ENCODE measurements at places on chromosomes 2 and 18.

DNA sequence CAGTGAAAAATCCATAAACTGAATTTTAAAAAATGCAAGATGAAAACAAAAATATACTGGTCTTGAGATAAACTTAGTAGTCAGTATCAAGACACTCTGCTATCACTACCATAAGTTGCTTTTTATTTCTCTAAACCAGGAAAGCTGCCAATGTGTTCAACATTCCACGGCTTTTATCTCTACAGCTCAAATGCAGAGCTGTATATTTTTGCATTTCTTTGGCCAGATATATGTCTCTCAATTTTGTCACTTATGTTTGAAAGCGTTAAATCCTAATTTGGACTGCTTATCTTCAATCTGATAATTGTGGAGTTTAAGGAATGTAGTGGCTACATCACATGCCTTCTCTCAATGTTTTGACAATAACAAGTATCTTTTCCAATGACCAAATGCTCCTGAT, 609.5 kb downstream of the EPHA4 start:
- no peak for DNase-seq

DNA sequence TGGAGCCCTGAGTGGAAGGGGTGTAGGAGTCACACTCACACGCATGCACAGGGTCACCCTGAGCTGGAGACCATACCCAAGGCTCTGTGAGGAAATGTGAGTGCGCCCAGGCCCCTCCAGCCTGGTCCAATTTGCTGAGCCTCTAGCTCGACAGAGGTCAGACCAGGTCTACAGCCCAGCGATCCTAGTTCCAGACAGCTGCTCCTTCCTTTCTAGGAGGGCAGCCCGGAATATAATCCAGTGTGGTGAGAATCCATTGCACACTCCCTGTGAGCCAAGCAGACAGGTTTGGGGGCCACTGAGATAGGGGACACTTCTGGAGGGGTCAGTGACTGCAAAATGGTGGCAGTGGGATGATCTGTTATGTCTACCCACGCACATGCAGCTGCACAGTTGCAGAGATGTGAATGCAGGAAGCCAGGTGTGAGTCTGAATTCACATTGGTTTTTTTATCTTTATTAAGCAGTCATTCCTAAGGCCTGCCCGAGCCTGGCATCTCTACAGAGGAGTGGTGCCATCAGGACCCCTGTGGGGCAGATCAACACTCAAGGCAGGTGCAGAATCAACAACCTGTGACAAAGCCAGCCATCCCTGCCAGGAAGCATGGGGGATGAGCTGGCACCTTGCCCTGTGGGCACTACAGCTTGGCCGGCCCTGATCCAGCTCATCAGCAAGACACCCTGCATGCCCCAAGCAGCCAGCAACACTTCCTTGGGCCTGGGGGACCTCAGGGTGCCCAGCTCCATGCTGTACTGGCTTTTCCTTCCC, at the start of gene GPR148:
Gene GPR148 (plus strand): TSS at position 522 of the 768 bp plus-strand sequence. CDS start 82 bp downstream, at position 604.
- no peak for DNase-seq

- no peak for DNase-seq
Observed at GRCh38 chr18:63271881-63272299, 47.7 kb downstream of the BCL2 start.

DNA sequence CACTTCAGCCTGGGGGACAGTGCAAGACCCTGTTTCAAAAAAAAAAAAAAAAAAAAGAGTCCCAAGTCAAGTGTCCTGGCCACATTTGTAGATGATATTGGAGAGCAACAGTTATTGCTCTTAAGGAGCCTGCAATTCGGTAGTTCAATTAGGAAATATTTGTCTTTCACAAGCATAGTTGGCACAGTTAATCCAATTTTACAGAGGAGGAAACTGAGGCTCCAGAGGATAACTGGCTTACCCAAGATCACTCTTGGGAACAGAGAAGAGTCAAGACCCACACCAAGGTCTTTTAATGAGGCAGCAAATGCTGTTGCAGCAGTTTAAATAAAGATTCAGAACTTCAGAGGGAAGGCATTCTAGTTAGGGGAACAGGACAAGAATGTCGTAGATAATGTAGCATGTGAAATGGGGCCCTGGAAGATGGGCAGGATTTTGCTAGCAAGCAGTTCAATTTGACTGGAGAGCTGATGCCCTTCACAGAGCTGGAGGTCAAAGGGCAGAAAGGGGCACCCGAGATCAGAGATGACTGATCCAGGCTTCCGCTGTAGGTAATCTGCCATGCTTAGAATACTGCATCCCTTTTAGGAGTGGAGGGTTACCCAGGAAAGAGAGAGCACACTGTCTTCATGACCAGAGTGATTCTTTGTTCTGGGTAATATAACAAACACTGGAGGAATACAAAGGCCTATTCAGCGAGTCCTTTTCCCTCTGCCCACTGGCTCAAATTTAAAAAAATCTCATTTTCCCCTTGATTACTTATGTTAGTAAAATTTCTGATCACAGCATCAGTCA, 3.0 kb downstream of the NPC1 start:
- no peak for DNase-seq

DNA sequence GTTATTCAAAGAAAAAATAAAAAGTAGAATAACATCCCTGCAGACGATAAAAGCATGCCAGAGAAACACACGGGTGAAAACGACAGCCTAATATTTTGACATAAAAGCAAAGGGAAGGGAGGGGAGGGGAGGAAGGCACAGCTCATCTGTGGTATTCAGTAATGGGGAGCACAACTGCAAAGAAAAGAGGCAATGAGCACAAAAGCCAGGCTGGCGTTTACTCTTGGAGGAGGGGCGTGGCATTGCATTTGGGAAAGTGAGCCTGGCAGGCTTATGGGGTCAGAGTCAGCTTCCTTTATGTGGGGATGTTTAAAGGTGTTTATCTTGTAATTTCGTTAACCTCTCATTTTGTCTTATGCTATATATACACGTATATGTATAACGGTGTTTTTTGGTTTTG, 53.2 kb downstream of the STEAP3 start:
- no peak for DNase-seq

- DNase-seq, result no peak
Observed at GRCh38 chr2:11988691-11989353, 242.4 kb downstream of the LPIN1 start.

DNA sequence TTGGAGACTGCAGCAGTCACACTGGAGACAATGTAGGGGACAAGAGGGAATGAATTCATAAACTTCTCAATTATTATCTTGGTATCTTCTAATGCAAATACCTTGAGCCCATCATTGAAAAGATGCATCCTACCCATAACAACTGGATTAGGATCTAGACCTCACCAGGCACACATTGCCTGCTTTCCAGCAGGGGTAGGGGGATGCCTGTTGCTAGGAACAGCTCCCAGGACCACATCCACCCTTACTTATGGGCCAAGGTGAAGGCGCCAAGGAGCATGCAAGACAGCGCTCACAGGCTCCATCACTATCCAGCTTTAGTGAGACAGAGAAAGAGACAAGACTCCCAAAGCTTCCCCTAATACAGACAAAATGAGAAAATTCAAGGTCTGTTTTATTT, 24.4 kb downstream of the KCTD1 start:
- no peak for DNase-seq

GRCh38 chr2:158699323-158699722, 95.8 kb upstream of the DAPL1 start:
- DNase-seq, result no peak

GRCh38 chr2:33583194-33583938, 15.7 kb downstream of the FAM98A start:
- DNase-seq, result peak; percentile 58

GRCh38 chr2:36355890-36356297, 316 bp downstream of the CRIM1 start:
- DNase-seq, result no peak

- peak; percentile 7 for DNase-seq
Observed at GRCh38 chr2:229571243-229571642, 143.1 kb downstream of the DNER start.

DNA sequence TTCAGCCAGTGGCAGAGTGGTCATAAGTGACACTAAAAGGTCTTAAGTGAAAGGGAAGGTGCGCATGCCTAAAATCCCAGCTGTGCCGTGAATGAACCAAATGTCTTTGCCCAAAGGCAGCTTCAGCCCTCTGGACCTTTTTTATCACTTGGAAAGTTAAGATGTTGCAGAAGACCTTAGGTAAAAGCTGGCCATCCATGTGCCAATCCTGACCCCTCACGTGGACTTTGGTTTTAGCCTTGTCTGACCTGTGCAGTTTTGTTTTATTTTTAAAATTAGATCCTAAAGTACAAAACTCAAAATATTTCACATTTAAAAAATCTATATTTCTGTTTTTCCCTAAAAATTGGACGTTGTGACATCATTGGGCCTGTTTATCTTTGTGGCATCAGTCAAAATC, 429.5 kb downstream of the STK39 start:
- DNase-seq, result no peak

DNA sequence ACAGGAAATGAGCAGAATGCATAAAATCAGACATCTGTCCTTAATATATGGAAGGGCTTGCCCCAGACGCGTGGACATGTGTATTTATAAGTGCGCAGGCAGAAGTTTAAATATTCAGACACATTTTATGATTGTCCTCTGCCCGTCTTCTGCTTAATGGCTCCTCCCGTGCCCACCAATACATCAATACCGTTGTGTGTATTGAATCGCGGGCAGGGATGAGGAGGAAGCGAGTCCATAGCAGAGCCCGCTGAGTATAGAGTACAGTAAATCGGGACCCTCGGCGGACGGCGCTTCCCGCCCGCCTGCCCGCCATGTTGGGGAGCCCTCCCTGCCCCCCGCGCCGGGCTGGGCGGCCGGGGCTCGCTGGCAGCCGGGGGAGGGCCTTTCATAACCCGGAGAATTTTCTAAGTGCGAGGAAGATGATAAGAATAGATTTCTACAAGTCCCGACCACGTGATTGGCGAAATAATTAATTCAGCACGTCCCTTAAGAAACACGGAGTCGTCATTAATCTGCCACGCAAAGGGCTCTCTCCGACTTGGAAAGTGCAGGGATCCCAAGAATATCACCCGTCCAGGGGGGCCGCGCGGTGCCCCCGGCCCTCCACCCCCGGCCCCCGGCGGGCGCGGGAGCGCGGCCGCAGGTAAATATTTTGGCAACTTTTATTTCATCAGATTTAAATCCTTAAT, at the start of gene HOXD3:
Gene HOXD3 (plus strand): TSS at position 501 of the 692 bp plus-strand sequence. CDS start 11,808 bp downstream, outside the sequence.
- DNase-seq, result no peak

- peak; percentile 15 for DNase-seq
Observed at GRCh38 chr2:31694444-31694843, 113.7 kb upstream of the SRD5A2 start.

DNA sequence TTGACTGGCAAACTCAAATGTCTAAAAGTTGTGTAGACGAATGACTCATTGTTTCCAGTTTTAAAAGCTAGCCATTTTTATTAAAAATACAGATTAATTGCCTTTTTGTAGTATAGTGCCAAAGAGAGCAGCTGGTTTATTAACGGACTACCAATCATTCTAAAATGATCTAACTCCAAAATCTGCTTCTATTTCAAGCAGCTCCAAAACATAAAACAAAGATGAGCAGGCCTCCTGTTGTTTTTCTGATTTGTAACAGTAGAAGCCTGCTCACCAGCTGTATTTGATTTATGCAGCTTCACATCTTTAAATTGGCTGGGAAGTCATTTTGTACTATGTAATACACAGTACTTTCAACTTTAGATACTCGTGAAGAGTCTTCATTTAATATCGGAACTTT, 171.8 kb downstream of the UBR3 start:
- DNase-seq, result peak; percentile 61

Data from fibroblast of mammary gland (primary cell).